ENCODE measurements at places on chromosomes 5 and 9. TPM values are rescaled to one million over a fixed set of nuclear protein-coding genes. Genes with fewer than 3 reads are reported as not detected.

BHMT2 gene
- total RNA-seq, result not detected

DNA sequence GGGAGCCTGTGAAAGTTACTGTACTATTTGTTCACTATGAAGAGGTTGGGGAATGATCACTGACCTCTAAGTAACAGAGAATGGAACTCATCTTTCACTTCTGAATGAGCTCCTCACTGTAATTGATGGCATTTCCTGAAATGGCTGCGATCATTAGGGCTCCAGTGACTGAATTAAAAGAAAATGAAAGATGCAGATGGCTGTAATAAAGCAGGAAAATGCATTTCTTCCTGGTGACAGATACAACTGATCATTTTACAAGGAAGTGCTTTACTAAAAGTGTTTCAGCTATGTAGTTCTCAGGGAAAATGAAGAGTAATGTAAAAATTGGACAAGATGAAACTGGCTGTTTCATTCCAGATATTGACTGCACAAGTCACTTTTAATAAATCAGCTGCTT is 1200.6 kb upstream of the NUDT12 start:
- no peaks in the 10 kb centered on the region for H3K27me3 ChIP-seq
- no peaks in the 10 kb centered on the region for H3K4me1 ChIP-seq
- H3K27ac ChIP-seq, result no peak overlapping the region

- no peak overlapping the region for H3K4me3 ChIP-seq
- no peaks in the 10 kb centered on the region for H3K27me3 ChIP-seq
- no peak for DNase-seq
- no peak overlapping the region for H3K27ac ChIP-seq
- no peaks in the 10 kb centered on the region for H3K36me3 ChIP-seq
Observed at GRCh38 chr5:139494256-139494655, 11.7 kb upstream of the STING1 start.

DNA sequence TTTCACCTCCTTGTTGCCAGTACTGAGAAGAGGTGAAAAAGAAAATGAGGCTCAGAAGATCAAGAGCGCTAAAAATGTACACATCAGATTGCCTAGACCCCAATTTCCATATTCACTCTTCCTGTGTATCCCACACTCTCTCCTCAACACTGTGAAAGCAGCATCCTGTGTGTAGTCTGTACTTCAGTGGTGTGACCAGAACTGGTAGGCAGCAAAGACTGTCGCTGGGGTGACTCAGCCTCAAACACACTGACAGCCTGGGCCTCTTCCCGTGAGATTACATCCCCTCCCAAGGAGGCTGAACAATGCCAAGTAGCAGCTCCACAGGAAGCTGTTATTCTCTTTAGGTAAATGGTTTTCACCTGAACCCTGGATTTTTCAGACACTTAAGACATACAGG is 135.5 kb downstream of the CCDC192 start:
- no peaks in the 10 kb centered on the region for H3K4me1 ChIP-seq
- no peak overlapping the region for H3K27ac ChIP-seq
- no peak for DNase-seq
- H3K4me3 ChIP-seq, result no peak overlapping the region
- H3K27me3 ChIP-seq, result no peaks in the 10 kb centered on the region
- H3K36me3 ChIP-seq, result no peaks in the 10 kb centered on the region

PDE8B gene
- 0.23 TPM for total RNA-seq

DNA sequence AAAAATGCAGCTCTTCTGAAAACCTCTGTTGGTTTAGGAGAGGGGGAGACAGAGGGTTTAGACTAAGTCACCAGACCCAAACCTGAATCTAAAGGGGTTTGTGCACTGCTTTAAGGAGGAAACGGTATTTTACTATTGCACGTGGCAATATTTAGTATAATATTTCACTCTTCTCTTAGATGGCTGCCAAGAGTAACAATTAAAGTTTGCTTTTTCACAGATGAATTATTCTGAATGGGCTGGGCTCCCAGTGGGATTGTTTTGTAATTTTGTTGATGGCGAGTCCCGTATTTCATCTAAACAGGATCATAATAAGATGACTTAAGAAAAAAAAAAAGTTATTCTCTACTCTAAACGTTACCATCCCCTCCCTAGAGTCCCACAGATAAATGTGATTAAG is 245.4 kb downstream of the PCSK5 start:
- no peaks in the 10 kb centered on the region for H3K27me3 ChIP-seq
- H3K27ac ChIP-seq, result no peak overlapping the region
- DNase-seq, result no peak
- H3K36me3 ChIP-seq, result no peaks in the 10 kb centered on the region

- no peak for DNase-seq
- H3K27ac ChIP-seq, result no peak overlapping the region
- H3K4me3 ChIP-seq, result no peak overlapping the region
- H3K36me3 ChIP-seq, result no peaks in the 10 kb centered on the region
- H3K4me1 ChIP-seq, result no peaks in the 10 kb centered on the region
Observed at GRCh38 chr5:28542987-28543386, 1504.6 kb upstream of the CDH9 start.

DNA sequence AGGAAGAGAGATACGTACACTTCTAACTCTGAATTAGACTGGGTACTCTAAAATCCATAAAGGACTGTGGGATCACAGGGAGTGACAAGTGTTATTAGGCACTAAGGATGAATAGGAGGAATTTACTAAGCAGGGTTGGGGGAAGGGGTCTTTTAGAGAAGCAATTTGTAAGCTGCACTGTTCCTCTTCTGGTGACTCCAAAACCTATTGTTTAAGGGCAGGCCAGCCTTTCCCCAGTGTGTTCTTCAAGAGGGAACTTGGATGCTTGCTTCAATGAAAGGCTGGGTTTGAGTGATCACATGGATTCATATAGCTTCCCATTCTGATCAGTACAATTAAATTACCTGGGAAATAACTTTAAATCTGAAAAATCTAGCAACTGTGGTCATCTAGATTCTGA is 71.8 kb downstream of the STX17 start:
- no peak overlapping the region for H3K4me3 ChIP-seq
- H3K36me3 ChIP-seq, result peaks cover 16% of the 10 kb centered on the region
- no peaks in the 10 kb centered on the region for H3K4me1 ChIP-seq
- no peaks in the 10 kb centered on the region for H3K27me3 ChIP-seq
- H3K27ac ChIP-seq, result no peak overlapping the region
- DNase-seq, result no peak

FAM221B gene
- not detected for total RNA-seq

LARP1 gene
- total RNA-seq, result 103 TPM

GRCh38 chr5:179264053-179264782 is 81.0 kb downstream of the ADAMTS2 start:
- DNase-seq, result no peak
- no peaks in the 10 kb centered on the region for H3K4me1 ChIP-seq
- no peak overlapping the region for H3K4me3 ChIP-seq
- H3K27me3 ChIP-seq, result no peaks in the 10 kb centered on the region

- no peak overlapping the region for H3K27ac ChIP-seq
- H3K4me1 ChIP-seq, result no peaks in the 10 kb centered on the region
- DNase-seq, result no peak
- no peaks in the 10 kb centered on the region for H3K27me3 ChIP-seq
- no peaks in the 10 kb centered on the region for H3K36me3 ChIP-seq
Observed at GRCh38 chr9:107989099-107989498, 499.5 kb upstream of the KLF4 start.

GRCh38 chr5:90037646-90038045 is 371.9 kb downstream of the CETN3 start:
- H3K4me1 ChIP-seq, result no peaks in the 10 kb centered on the region
- H3K36me3 ChIP-seq, result no peaks in the 10 kb centered on the region
- no peaks in the 10 kb centered on the region for H3K27me3 ChIP-seq
- no peak for DNase-seq
- no peak overlapping the region for H3K27ac ChIP-seq

- H3K36me3 ChIP-seq, result no peaks in the 10 kb centered on the region
- peaks cover 3% of the 10 kb centered on the region for H3K4me1 ChIP-seq
- no peak for DNase-seq
- H3K27ac ChIP-seq, result no peak overlapping the region
Observed at GRCh38 chr9:120944434-120944843, 17.8 kb upstream of the TRAF1 start.

Measured in natural killer cell (primary cell).